ENCODE measurements at places on chromosomes 3 and 15.

GRCh38 chr3:30073622-30074021 lies 532.8 kb upstream of the TGFBR2 start:
- no peak for DNase-seq

DNA sequence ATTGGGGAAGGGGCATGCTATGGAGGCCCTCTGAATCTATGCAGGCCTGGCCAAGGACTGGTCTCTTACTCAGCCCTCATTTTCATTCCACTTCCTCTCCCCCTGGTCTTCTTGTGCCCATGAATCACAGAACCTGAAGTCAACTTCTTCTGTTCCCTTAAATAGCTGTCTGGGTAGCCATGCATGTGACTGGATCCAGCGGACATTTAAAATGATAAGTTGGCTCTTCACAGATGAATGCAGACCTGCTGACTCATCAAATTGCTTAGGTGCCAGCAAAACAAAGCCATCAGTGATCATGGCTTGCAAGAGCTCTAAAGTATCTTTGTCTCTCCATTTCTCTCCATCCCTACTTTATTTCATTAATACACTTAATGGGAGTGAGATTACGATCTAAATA lies 90.1 kb upstream of the CADPS start:
- DNase-seq: no peak

- no peak for DNase-seq
Observed at GRCh38 chr3:59994732-59995304, 945.0 kb upstream of the CFAP20DC start.

- DNase-seq: no peak
Observed at GRCh38 chr3:194011807-194012206, 124.1 kb upstream of the HES1 start.

- no peak for DNase-seq
Observed at GRCh38 chr3:42102571-42102970, 11.4 kb downstream of the TRAK1 start.

- no peak for DNase-seq
Observed at GRCh38 chr15:43911235-43911781, 84.5 kb downstream of the WDR76 start.

GRCh38 chr3:134057006-134057653 lies 27.4 kb upstream of the SLCO2A1 start:
- no peak for DNase-seq

- no peak for DNase-seq
Observed at GRCh38 chr3:150414258-150414657, 6.2 kb downstream of the TSC22D2 start.

- DNase-seq: no peak
Observed at GRCh38 chr15:51065261-51065660, 29.4 kb downstream of the TNFAIP8L3 start.

All from DMS79 (cell line).